ENCODE measurements at places on chromosomes 6 and 20.

GRCh38 chr6:146876271-146877151 lies 277.7 kb downstream of the ADGB start:
- DNase-seq, result no peak

DNA sequence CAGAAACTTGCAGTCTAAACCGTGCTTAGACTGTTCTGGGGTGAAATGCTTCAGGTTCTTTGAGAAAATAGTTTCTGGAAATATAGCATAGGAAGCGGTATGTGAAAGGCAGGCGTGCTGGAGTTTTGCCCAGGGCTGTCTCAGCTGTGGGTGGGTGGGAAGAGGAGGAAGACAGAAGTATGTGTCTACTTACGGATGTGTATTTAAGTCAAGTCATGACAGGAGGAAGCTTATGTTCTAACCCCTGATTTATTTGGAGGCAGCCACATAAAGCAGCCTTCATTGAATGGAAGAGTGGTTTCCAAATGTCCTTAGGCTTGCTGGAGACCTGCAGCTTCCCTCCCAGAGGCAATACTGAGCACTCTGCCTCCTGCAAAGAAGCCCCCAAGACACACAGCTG lies 345.8 kb upstream of the PRND start:
- DNase-seq, result no peak

DNA sequence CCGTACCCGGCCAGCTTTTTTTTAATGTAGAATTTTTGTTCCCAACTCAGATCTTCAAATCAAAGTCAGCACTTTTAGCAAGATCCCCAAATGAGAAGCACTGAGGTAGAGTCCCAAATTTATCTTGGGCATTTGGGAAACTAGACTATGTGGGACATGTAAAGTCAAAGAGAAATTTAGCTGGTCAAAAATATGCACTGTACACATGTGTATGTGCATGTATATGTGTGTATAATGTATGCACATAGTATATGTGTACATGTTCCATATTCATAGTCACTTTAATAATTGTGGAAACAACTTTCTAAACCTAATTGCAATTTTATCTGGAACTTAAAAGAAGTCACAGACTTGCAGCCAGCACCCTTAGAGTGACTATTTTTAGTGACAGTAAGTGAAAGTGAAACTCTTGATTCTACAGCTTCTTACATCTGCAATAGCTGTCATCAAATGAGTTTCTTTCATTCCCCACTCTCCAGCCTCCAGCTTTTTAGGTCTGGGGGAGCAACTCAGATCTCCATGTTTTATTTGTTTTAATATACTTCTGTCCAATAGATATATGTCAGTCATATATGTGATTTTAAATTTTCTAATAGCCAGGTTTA lies 53.6 kb downstream of the CDC40 start:
- DNase-seq, result peak; percentile 5

GRCh38 chr6:46380152-46380807 lies 111.0 kb downstream of the RCAN2 start:
- no peak for DNase-seq

- DNase-seq, result no peak
These were observed 115.4 kb downstream of the FAM120B start for GRCh38 chr6:170421921-170422320.

- no peak for DNase-seq
These were observed 17.9 kb downstream of the GCM1 start for GRCh38 chr6:53130569-53131290.

GRCh38 chr6:21610341-21610740 lies 16.8 kb downstream of the SOX4 start:
- DNase-seq, result no peak

DNA sequence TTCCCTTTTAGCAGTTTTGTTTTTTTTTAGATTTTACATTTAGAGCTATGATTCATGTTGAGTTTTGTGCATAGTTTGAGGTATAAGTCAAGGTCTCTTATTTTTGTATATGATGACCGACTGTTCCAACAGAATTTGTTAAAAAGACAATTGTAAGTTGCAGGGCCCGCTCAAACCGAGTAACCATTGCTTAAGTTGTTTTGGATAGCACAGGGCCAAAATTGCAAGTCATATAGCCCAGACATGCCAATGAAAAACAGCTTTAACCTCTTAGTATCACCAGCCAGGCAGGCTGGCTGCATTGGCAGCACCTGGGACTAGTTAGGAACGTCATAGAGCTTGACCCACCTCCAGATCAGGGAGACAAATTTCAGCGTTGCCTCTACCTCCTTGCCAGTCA lies 47.3 kb downstream of the PFDN4 start:
- DNase-seq, result no peak

- DNase-seq, result no peak
These were observed 40.9 kb downstream of the CDKAL1 start for GRCh38 chr6:20575125-20575524.

GRCh38 chr6:18203786-18204185 lies 48.6 kb downstream of the KDM1B start:
- DNase-seq, result no peak

GRCh38 chr6:155185544-155185943 lies 78.3 kb upstream of the CLDN20 start:
- no peak for DNase-seq

DNA sequence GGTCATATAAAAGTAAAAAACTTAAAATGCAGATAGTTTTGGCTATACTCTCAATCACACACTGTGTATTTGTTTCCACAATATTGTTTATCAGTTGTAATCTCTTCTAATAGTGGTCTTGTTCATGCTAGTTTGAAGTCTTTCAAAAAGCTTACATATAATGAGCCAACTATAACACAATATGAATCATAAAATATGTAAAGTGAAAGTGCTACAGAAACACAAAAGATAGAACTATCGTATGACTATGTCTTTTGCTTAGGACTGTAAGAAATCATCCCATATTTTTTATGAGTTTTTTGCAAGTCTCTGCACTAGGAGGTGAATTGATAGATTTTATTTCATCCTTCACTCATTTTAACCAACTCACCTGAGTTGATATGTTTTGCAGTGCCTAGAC lies 136.0 kb downstream of the MMUT start:
- no peak for DNase-seq

GRCh38 chr20:49631061-49631716 lies 63.3 kb upstream of the PTGIS start:
- DNase-seq, result no peak

DNA sequence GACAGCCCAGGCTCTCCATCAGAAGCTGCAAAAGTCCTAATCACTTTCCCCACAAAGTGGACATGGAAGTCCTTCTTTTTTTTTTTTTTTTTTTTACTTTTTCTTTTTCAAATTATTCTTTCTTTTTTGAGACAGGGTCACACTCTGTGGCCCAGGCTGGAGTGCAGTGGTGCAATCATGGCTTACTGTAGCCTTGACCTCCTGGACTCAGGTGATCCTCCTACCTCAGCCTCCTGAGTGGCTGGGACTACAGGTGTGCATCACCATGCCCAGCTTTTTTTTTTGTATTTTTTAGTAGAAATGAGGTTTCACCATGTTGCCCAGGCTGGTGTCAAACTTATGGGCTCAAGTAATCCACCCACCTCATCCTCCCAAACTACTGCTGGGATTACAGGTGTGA lies 29.0 kb upstream of the AKIRIN2 start:
- no peak for DNase-seq

GRCh38 chr6:168184701-168185100 lies 105.7 kb upstream of the FRMD1 start:
- no peak for DNase-seq

DNA sequence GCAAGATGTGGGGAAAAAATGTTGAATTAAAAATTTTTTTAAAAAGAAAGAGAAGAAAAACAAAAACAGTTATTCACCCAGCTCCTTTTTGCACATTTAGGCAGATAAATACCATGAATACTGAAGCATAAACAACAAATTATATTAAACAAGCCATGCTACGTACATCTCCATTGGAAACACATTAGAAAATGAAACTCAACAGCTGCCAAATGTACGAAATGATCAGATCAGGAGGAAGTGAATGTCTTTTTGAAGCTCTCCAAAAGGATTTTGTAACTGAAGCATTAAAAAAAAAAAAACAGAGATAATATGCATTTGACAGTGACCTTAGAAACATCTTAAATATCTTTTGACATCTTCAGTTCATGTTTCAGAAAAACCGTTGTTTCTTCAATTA lies 56.7 kb downstream of the CD83 start:
- no peak for DNase-seq

DNA sequence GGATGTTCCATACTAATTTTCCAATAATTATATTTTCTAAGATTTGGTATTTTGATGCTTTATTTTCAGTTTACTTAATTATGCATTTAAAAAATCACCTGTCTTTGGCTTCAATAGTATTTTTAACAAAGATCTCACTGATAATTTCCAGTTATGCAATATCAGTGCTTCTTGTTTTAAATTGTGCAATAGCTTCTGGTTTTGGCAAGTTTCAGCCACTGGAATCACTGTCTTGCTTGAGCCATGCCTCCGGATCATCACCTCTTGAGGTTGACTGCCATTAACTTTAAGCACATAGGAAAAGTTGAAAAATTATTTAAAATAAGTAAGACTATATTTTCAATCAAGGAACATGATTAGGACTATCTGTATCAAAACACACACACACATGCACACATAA lies 1242.1 kb downstream of the HACE1 start:
- no peak for DNase-seq

DNA sequence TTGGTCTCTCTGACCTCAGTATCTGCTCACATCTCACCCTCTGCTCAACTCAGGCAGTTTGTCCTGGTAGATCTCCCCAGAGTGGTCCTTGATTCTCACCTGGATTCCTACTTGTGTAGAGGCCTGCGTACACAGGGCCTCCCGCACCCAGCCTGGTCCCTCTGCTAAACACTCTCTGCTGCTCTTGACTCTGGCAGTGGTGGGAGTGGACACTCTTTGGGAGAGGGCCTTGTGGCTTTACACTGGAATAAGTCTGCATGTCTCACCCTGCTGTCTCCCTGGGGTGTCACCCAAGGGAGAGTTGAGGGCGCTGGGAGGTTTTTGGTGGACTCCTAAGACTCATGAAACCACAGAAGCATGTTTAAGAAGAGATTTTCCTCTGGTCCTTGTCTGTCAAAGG lies 57.3 kb upstream of the ECI2 start:
- DNase-seq, result no peak

Data from activated naive CD4-positive, alpha-beta T cell treated with anti-CD3 and anti-CD28 coated beads for 36 hours (primary cell).